Muscle of leg (tissue), 16 donors: ENCODE measurements at places on chromosomes 5 and 9. TPM values are rescaled to one million over a fixed set of nuclear protein-coding genes. Genes with fewer than 3 reads are reported as not detected.

GRCh38 chr5:9544056-9544455 lies 1.8 kb downstream of the SEMA5A start:
- H3K4me3 ChIP-seq, result peak overlapping the region; percentile 88
- peaks cover 3% of the 10 kb centered on the region for H3K36me3 ChIP-seq
- peaks cover 23% of the 10 kb centered on the region for H3K4me1 ChIP-seq
- peaks cover 10% of the 10 kb centered on the region for H3K27me3 ChIP-seq

- peaks cover 36% of the 10 kb centered on the region for H3K4me1 ChIP-seq
- H3K27ac ChIP-seq, result no peak overlapping the region
- H3K4me3 ChIP-seq, result no peak overlapping the region
These were observed 24.9 kb downstream of the ADAM19 start for GRCh38 chr5:157550663-157551062.

DNA sequence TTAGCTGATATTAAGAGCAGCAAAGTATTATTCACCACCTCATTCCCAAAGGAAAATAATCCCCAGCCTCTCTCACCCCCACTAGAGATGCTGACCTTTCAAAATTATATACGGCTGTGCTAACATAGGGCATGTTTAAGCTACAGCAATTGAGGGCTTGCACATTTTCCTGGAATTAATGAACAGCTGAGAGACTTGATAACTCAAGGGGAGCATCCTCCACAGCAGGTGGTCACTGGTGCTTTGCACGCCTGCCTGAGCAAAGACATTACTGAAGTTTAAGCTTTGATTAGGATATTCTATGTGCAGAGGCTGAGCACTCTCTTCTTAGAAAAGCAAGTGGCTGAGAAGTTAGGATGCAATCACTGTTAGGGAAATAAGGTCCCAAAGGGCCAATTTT lies 230.9 kb downstream of the FAM114A2 start:
- no peak for DNase-seq
- no peak overlapping the region for H3K4me3 ChIP-seq
- peaks cover 2% of the 10 kb centered on the region for H3K27me3 ChIP-seq
- H3K27ac ChIP-seq, result no peak overlapping the region
- no peaks in the 10 kb centered on the region for H3K36me3 ChIP-seq
- H3K4me1 ChIP-seq, result no peaks in the 10 kb centered on the region

DNA sequence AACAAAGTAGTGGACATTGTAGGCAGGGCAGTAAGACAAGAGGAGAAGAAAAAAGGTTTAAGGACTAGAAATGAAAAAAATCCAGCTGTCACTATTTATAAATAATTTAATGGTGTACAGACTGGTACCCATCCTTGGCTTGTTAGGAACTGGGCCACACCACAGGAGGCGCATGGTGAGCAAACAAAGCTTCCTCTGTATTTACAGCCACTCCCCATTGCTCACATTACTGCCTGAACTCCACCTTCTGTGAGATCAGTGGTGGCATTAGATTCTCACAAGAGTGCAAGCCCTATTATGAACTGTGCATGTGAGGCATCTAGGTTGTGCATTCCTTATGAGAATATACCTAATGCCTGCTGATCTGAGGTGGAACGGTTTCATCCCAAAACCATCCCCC lies 62.6 kb upstream of the DMAC1 start:
- H3K27ac ChIP-seq, result no peak overlapping the region
- no peaks in the 10 kb centered on the region for H3K27me3 ChIP-seq
- H3K4me1 ChIP-seq, result no peaks in the 10 kb centered on the region
- no peaks in the 10 kb centered on the region for H3K36me3 ChIP-seq
- DNase-seq, result no peak

- peaks cover 13% of the 10 kb centered on the region for H3K4me1 ChIP-seq
- H3K36me3 ChIP-seq, result no peaks in the 10 kb centered on the region
- no peak overlapping the region for H3K4me3 ChIP-seq
- H3K27me3 ChIP-seq, result no peaks in the 10 kb centered on the region
- DNase-seq, result peak; percentile 9
These were observed 310.9 kb downstream of the TRIM36 start for GRCh38 chr5:114858665-114859437.

DNA sequence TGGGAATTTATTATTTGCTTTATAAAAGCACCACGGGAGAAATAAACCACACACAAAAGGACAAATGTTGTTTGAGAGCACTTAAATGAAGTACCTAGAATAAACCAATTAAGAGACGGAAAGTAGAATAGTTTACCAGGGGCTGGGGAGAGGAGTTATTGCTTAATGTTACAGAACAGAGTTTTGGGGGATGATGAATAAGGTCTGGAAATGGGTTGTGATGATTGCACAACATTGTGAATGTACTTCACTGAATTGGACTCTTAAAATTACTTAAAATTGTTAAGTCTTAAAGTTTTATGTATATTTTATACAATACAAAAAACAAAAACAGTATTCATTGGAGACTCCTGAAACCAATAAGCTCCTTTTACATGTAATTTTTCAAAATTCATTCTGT lies 1.5 kb downstream of the ZBTB43 start:
- no peaks in the 10 kb centered on the region for H3K27me3 ChIP-seq
- peaks cover 3% of the 10 kb centered on the region for H3K36me3 ChIP-seq
- peaks cover 5% of the 10 kb centered on the region for H3K4me1 ChIP-seq
- no peak overlapping the region for H3K4me3 ChIP-seq

Gene TEX48
- total RNA-seq, result not detected

Gene BHMT
- total RNA-seq, result 0.09 TPM

Gene HMCN2
- total RNA-seq, result 3.4 TPM

Gene OSMR
- 4.4 TPM for total RNA-seq

Gene LCN15
- not detected for total RNA-seq
